ENCODE measurements at places on chromosomes 4 and X.

- DNase-seq: no peak
These were observed 27.7 kb upstream of the GLRB start for GRCh38 chr4:157048248-157048647.

GRCh38 chr4:1175635-1176229, 3.3 kb upstream of the SPON2 start:
- DNase-seq: no peak

GRCh38 chrX:2662586-2662985, 28.5 kb upstream of the CD99 start:
- no peak for DNase-seq

DNA sequence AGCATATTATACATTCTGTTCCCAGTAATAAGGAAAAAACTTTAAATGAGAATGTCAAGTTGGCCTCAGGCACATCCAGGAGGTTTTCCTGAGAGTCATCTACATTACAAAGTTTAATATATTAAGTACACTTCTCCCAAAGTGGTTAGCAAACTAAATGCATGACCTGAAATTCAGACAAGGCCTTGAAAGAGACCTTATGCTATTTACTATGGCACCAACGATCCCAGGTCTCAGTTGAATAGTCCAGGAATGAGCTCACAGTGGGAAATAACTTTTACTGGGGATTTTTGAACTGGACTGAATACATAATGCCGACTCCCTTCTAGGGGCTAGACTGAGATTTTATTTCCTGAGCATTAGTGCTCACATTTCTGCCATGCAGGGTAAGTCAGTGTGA, 1577.5 kb upstream of the PCDH7 start:
- DNase-seq: no peak

GRCh38 chr4:41400296-41400695, 137.7 kb upstream of the LIMCH1 start:
- DNase-seq: no peak

DNA sequence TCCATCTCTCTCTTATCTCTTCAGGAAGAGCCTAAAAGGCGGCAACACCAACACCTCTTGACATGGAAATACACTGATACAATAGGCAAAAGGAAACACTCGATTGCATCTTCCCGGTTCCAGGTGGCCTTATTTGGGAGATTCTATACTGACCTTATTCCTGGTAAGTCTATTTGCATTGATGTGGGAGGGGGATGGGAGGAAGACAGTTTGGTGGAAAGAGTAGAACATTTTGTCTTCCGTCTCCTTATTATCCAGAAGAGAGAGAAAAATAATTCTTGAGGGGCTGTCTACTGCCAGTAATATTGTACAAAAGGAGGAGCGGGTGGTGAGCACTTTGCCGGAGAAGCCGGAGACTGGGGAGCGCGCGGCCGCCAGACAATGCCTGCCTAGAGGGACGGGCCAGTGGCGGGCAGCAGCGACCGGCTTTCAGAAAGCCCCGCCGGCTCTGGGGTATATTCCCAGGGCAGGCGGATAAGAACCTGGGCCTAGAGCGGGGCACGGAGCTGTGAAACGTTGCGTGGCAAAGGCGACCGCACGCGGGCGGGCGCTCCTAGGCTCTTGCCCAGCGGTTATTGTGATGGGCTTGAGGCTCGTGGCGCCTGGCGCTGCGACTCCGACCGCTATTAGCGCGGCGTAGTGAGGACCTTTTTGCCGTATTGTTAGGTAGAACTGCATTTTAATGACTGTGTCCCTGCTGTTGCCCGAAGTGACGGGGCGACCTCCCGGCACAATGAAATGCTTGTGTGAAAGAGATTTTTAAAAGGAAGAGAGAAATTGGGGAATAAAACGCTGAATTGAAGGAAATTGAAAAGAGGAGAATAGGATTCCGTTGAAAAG, 518 bp downstream of the PRDM8 start:
- no peak for DNase-seq

DNA sequence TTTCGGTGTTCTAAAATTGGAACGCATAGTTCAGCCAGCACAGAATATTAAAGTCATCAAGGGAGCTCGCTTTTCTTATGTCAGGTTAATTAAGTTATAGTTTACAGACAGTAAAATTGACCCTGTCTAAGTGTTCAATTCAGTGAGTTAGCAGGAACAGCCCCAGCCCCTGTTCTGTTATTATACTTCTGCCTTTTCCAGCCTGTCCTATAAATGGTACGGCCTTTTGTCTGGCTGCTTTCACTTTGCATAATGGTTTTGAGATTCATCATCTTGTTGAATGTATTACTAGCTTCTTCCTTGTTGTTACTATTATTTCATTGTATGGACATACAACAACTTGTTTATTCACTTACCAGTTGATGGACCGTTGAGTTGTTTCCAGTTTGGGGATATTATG, 9.5 kb downstream of the CXCL13 start:
- no peak for DNase-seq

- no peak for DNase-seq
These were observed 243.4 kb downstream of the ARHGAP10 start for GRCh38 chr4:147975325-147975724.

GRCh38 chrX:153643431-153644351, 3.3 kb upstream of the DUSP9 start:
- peak; percentile 6 for DNase-seq

- DNase-seq: no peak
These were observed 56.5 kb downstream of the ARAP2 start for GRCh38 chr4:36187723-36188333.

GRCh38 chr4:10023806-10024205, 2.5 kb upstream of the SLC2A9 start:
- DNase-seq: no peak

GRCh38 chrX:115047715-115048114, 30.3 kb upstream of the IL13RA2 start:
- DNase-seq: no peak

GRCh38 chr4:97866821-97867556, 276.3 kb downstream of the STPG2 start:
- no peak for DNase-seq

- DNase-seq: no peak
These were observed 59.9 kb downstream of the CHIC2 start for GRCh38 chr4:54004463-54004862.

DNA sequence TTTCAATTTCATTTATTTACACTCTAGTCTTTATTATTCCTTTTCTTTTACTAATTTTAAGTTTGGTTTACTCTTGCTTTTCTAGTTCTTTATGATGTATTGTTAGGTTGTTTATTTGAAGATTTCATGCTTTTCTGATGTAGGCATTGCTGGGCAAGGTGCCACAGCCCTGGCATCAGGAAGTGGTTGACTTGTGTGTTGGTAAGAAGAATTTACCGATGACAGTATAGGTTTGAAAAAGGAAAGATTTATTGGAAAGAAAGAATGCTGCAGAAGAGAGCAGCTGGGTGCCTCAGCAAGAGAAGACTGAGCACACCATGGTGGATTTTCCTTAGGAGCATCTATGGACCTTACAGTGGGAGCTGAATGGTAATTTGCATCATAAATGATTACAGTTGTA, 153.2 kb downstream of the KLF8 start:
- no peak for DNase-seq

GRCh38 chrX:30893206-30893605, 4.2 kb upstream of the TAB3 start:
- DNase-seq: no peak

GRCh38 chr4:86506591-86506990, 87.5 kb upstream of the PTPN13 start:
- no peak for DNase-seq

- no peak for DNase-seq
These were observed 125.3 kb upstream of the CLNK start for GRCh38 chr4:10809905-10810304.

- no peak for DNase-seq
These were observed 201.0 kb upstream of the ARSJ start for GRCh38 chr4:114180481-114180880.

DNA sequence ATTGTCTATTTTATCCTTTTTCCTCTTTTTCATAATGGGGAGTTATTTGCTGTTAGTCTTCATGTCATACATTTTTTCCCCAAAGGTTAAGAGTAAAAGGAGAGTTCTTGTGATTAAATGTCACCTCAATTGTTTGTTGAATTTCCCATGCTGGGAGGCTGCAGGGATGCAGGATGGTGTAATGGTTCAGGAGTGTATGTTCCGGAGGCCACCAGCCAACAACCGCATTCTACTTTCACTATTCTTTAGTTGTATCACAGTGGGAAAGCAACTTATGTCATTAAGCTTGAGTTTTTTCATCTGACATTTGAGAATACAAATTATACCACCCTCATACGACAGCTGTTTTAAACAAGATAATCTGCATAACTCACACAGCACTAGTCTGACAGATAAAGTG, 15.4 kb downstream of the AFP start:
- DNase-seq: no peak

- no peak for DNase-seq
These were observed 11.5 kb downstream of the FGB start for GRCh38 chr4:154574311-154574710.

DNA sequence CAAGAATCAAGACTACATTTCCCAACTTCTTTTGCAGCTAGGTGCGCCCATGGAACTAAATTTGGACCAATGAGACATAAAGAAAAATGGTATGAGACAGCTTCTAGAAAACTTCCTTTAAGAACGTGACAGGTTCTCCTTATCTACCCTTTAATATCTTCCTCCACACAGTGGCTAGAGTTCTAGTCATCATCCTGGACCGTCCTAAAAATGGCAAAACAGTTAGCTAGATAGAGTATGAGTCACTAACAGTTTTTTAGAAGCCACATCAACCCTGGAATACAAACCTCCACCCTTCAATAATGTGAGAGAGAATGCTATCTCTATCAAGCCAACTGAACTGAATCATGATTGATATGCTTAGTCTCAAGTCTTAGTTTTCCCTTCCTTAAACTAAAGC, 267.9 kb upstream of the SLC7A11 start:
- DNase-seq: no peak
